Stomach (tissue), 19 donors: ENCODE measurements at places on chromosomes 1 and 21. TPM values are rescaled to one million over a fixed set of nuclear protein-coding genes. Genes with fewer than 3 reads are reported as not detected.
A peak's percentile ranks its signal among the peaks of the same experiment; 100 is the strongest.

DNA sequence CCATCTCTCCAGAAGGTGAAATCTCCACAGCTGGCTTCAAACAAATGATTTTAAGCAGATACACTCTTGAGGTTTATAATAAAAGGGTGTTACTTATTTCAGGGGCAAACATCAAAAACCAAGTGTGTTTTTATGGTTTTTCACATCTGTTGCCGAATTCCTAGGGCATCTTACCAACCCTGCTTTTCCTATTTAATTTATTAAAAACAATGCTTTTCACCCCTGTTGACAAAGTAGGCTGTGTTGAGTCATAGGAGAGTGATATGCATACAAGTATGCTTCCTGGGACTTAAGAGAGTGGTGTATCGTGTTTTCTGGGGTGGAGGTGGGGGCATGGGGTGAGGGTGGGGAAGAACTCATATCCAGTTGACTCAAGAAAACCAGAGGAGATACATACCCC is 29.3 kb upstream of the IL20 start:
- DNase-seq = no peak

- DNase-seq = peak; percentile 74
These were observed 29.3 kb downstream of the SLC66A1 start for GRCh38 chr1:19341201-19342061.

DNA sequence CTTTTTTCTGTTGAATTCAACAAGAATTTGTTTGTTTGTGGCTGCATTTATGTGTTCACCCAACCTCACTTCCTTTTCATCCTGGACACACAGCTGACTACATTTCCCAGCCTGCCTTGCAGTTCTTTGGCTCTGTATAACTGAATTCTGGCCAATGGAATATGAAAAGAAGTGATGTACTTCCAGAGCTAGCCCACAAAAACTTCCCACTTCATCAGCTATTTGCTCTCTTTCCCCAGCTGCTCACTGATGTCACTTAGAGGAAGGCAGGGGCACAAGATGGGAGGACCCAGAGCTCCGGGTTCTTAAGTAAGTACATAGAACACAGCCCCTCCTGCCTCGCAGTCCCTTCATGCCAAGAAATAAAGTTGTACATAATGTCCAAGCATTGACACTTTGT is 235.0 kb upstream of the FGGY start:
- DNase-seq = no peak

DNA sequence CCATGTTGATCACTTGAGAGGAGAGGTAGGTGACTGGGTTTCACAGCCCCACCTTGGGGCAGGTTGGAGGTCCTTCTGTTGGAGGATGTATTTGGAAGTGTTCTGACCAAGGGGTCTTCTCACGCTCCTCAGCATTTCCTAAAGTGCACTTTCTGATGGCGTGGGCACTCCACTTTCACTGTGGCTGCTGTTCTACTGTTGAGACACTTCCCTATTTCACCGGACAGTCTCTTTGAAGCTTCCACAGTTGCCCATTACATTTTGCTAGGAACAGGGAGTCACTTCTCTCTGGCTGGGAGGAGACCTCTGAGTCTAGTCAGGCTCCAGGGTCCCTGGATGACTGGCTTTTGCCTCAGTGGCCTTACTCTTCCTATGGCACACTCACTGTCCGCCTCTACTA is 180.0 kb upstream of the LMO4 start:
- no peak for DNase-seq

DNA sequence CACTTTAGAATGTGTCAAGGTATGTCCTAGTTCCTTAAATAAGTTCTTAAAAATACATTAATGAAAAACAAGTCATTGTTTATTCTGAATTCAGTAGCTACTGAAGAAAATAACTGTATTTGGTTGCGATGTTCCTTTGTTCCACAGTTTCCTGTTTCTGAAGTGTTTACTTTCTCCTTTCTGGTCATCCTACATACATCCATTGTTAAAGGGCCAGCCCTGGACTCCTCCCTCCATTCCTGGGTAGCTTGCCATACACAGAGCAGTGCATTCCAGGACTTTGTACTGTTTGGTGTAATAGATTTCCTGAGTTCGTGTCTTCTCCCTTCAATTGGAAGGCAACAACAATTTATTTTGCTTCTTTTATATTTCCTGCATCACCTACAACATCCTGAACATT is 845.4 kb upstream of the CXADR start:
- DNase-seq = no peak

GRCh38 chr1:116538544-116538943 is 32.3 kb downstream of the CD58 start:
- DNase-seq = no peak

DNA sequence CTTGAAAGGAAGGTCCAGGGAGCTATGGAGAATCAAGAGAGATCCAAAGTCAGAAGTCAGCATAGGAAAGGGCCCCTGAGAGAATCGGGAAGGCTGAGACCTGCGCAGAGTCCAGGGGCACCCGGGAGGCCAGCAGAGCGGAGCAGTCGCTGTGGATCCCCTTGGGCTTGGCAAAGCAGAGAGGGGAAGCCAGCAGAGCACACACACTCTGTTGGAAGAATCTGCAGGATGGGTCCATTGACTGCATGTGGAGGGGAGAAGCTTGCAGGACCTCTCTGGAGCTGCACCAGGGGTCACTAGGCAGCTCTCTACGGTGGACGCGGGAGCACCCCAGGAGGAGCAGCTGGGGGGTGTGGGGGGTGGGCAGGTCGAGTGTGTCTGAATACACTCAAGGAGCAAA is 6.4 kb downstream of the RIPK4 start:
- DNase-seq = no peak

GRCh38 chr1:25702101-25702775 is 85.6 kb downstream of the MAN1C1 start:
- DNase-seq = peak; percentile 57

DNA sequence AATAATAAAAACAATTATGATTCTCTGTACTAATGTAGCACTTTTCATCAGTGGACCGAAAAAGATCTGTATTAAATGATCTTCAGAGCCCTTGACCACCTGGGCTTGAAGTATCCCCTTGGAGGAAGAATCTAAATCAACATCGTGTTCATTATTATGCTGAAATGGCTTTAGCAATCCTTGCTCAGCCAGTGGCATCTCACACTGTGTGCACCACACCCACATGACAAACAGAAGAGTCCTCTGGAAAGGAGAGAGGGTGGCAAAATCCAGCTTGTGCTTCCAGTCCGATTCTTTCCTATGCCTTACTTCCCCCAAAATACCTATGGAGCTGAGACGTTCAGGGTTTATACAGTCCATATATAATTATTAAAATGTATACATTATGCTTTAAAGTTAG is 318.5 kb upstream of the RUNX1 start:
- DNase-seq = no peak

DNA sequence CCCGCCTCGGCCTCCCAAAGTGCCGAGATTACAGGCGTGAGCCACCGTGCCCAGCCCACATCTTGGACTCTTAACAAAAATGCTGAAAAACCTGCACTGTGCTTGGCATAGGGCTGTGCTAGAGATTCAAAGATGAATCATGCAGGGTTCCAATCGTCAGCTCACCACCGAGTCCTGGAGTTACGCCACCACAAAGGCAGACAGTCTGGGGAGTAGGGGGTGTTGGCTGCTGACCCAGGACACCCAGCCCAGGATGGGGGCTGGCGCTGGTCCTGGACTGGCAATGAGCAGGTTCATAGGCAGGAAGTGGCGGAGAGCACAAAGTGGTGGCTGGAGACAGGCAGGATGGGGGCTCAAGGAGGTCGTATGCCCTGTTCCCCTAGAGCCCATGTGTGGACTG is 16.0 kb downstream of the PSRC1 start:
- DNase-seq = no peak

DNA sequence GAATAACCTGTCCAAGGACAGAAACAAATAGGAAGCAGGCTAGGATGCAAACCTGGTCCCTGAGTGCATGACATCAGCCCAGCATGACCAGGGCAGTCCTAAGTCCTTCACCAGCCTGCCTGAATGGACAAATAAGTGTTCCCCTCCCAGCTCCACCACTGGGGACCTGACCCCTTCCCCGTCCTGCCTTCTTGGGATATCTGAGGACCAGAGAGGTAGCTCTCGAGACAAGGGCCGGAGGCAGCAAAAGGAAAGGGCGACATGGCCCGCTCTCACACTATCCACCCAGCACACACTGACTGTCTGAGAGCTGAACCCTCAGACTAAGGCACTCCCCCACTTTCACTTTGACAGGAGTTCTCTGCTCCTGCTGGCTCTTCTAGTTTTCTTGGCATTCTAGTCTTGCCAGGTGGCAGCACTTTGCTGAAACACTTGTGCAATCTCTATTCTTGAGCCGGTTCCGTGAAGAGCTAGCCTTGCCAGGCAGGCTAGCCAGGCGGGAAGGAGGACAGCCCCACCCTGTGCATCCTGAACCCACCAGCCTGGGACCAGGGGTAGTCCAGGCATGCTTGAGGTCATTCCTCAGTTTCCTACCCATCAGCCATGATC is 251.1 kb upstream of the RAB4A start:
- DNase-seq = peak; percentile 55

DNA sequence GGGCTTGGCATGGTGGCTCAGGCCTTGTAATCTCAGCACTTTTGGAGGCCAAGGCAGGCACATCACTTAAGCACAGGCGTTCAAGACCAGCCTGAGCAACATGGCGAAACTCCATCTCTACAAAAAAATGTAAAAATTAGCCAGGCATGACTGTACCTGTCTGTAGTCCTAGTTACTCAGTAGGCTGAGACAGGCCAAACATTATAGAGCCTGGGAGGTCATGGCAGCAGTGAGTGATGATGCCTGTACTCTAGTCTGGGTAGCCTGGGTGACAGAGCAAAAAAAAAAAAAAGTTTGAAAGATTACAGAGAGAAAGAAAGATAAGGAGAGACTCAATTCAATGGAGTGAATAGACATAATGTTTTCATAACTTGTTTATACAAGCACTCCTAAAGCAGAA is 556.5 kb upstream of the BRINP3 start:
- DNase-seq = no peak

GRCh38 chr21:43654806-43655489 is 4.3 kb downstream of the HSF2BP start:
- no peak for DNase-seq

GRCh38 chr1:152924191-152924590 is 15.8 kb downstream of the IVL start:
- DNase-seq = no peak

- DNase-seq = no peak
These were observed 51.8 kb downstream of the KCNJ15 start for GRCh38 chr21:38308532-38309119.

- DNase-seq = no peak
These were observed 282 bp upstream of the SOD1 start for GRCh38 chr21:31659286-31659535.

DNA sequence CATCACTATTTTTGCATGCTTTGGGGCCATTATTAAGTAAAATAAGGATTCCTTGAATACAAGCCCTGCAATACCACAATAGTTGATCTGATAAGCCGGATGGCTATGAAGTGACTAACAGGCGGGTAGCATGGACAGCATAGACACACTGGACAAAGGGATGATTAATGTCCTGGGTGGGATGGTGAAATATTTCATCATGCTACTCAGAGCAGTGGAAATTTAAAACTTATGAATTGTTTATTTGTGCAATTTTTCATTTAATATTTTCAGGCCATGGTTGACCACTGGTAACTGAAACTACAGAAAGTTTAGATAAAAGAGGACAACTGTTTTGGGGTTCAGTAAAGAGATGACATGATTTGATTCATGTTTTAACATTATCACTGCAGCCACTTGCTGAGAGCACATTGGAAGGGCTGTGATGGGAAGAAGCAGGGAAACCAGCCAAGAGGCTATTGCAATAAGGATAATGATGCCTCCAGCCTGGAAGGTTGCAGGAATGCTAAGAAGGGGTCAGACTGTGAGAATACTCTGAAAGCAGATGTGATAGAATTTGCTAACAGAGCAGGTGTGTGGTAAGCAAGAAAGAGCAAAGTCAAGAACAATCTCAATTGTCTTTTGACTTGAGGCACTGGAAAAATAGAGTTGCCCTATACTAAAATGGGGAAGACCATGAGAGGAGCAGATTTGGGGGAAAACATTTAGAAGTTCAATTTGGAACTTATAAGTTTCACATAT is 62.5 kb upstream of the TNFSF4 start:
- no peak for DNase-seq

DNA sequence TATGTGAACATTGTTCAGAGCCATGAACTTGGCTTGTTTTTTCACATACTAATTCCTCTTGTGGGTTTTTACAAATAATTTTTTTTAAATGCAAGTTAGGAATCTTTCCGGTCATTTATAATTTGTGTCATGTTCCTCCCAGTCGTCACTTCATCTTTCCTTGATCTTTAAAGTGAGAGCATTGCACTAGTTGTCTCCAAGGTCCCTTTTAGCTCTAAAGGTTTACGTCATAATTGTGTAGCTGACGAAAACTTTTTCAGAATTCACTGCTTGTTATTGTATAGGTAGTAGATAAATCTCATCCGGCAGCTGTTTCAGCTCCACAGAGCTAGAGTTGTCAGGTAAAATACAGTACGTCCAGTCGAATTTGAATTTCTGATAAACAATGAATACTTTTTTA is 33.6 kb downstream of the SOAT1 start:
- no peak for DNase-seq

DNA sequence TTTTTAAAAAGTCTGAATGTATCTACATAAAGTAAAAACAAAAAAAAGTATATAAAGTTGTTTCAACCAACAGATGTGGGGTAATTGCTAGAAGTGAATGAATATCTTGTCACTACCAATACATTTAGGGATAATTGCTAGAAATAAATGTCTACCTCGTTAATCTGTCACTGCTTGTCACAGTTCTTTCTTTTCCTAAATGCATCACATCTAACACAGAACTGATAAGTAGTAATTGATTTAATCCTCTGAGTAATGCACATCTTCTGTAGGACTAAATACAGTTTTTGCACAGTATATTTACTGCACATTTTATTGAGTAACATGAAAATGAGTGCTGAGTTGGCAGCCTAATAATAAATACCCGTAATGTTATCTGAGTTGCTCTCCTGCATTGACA is 72.2 kb downstream of the SUSD4 start:
- no peak for DNase-seq

MYOCOS gene
- total RNA-seq = not detected

GBP6 gene
- not detected for total RNA-seq

TFF2 gene
- total RNA-seq = 152 TPM

PKP1 gene
- not detected for total RNA-seq

LENEP gene
- not detected for total RNA-seq
